ENCODE measurements at places on chromosomes 5 and 9. TPM values are rescaled to one million over a fixed set of nuclear protein-coding genes. Genes with fewer than 3 reads are reported as not detected.

DNA sequence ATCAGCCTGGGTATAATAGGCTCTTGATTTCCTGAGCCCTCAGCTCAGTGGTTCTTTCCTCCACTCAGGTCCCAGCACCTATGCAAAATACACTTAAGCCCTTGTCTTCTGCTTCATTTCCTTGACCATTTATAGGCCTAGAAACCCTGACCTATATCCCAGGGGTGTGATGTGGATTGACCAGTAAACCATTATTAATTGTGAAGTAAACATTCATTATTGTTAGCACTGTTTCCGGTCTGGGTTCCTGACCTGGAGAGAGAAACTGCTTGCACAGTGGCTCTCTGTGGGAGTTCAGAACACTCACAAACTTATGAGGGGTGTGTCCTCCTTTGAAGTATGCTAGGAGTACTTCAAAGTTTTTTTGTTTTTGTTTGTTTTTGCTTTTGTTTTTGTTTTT, 19.6 kb upstream of the TOMM5 start:
- no peak for DNase-seq

DNA sequence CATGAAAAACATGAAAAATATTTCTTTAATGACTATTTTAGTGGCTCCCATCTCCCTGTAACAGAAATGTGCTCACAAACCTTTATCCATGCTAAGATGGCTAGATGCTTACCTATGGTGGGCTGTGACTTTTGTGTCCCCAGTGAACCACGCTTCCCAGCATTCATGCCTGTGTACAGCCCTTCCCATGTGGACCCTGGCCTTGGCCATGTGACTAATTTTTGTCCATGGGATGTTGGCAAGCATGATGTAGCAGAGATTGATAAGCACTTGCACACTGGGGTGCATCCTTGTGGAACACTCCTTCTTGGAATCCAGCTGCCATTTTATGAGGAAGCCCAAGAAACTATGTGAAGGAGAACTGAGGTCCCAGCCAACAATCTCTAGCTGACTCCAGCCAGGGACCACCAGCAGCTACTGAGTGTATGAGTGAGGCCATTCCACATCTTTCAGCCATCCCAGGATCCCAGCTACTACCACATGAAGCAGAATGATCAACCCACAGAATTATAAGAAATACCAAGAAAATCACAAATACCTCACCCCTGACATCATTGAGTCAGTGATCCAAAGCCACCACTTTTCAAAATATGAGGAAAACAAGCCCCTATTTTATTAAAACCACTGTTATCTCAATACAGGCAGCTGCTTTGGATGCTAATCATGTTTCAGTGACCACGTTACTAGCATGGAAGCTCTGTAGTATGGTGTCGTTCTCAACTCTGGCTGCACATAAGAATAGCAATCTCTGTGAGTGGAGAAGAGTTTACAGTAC, 16.1 kb upstream of the RAI14 start:
- no peak for DNase-seq

The BTNL3 gene
- not detected for total RNA-seq

- no peak for DNase-seq
Measured at GRCh38 chr5:39464088-39464487, 39.3 kb upstream of the DAB2 start.

DNA sequence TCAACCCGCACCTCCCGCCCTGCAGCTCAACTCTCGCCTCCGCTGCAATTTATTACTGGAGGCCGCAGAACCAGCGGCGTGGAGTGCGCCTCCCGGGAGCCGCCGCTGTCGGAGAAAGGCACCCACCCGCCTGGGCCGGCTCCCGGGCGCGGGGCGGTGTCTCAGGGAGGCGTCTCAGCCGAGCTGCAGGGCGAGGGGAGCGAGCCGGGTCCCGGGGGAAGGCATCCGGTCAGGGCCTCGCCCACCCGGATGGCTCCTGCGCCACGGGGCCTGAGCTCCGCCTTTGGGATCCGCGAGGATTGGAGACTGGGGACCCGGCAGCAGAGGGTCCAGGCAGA, 32.9 kb downstream of the TSPAN17 start:
- no peak for DNase-seq
